Effector CD8-positive, alpha-beta T cell (primary cell): ENCODE measurements at places on chromosomes 7 and 10.

- peak; percentile 64 for DNase-seq
Measured at GRCh38 chr7:108455998-108456677, at the start of gene NRCAM. TSS of gene NRCAM (minus strand) at chr7:108456436. CDS start at chr7:108240064, 216,372 bp downstream.

GRCh38 chr7:8739837-8740236 lies 306.4 kb downstream of the NXPH1 start:
- DNase-seq, result no peak

DNA sequence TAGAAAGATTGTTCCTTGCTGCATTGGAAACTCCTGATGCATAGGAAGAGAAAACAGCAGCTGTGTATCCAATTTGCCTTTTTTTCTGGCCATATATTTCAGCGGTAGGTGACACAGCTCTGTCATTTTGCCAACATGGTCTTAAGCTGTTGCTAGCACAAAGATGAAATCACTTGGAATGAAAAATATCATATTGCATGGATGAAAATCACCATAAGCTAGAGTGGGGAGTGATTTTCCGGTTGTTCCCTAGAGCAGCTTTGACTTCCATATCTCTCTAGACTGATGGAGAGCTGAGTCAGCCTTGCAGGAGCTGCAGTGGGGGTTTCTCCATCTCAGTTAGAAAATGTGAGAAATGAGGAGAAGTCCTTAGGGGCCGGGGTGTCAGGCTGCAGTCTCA lies 38.3 kb upstream of the BTBD16 start:
- no peak for DNase-seq

- no peak for DNase-seq
Measured at GRCh38 chr10:5266351-5266750, 69.7 kb downstream of the AKR1C4 start.

DNA sequence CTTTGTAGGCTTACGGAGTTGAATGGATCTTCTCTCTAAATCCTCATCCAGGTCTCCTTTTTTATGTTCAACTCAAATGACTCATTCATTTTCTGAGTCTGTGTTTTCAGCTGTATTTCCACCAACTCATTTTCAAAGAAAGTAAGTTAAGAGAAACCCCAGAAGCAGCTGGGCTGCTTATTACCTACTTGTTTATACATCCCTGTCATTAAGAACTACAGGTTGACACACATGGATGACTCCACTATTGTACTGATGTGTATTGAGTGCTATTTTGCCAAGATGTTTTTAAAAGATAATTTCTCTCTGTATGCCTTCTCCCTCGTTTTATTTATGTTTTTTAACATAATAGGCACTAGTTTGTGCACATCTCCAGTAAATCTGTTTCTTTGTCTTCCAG lies 41.9 kb downstream of the DGKI start:
- DNase-seq, result no peak

GRCh38 chr7:138226745-138227279 lies 150.6 kb downstream of the AKR1D1 start:
- no peak for DNase-seq

- no peak for DNase-seq
Measured at GRCh38 chr10:90317172-90317571, 540.7 kb downstream of the HTR7 start.
